Activated B cell treated with CpG ODN at 0.5 μM for 24 hours (primary cell): ENCODE measurements at places on chromosomes 6 and 20.

- H3K4me3 ChIP-seq = no peak overlapping the region
- no peak for DNase-seq
- H3K27ac ChIP-seq = no peak overlapping the region
- H3K4me1 ChIP-seq = no peaks in the 10 kb centered on the region
Observed at GRCh38 chr20:60272790-60273189, 314.6 kb downstream of the CDH26 start.

DNA sequence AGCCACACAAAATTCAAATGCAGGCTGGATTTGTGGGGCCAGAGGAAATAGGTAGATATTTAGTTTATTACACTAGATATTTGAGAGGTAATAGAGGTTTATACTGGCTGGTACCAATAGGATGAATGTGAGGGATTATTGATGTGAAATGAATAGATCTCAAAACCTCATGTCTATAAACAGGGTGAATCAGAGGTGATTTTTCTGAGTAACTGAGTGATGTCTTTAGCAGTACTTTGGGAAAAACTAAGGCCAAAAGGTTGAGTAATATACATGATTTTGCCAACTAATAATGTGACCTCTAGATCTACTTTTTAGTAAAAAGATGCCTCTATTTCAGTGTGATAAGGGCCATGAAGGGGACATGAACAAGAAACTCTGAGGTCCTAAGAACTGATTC, 86.8 kb downstream of the HAO1 start:
- H3K4me3 ChIP-seq = no peak overlapping the region
- H3K27ac ChIP-seq = no peak overlapping the region
- no peak for DNase-seq
- no peaks in the 10 kb centered on the region for H3K36me3 ChIP-seq

GRCh38 chr6:47571488-47571887, 93.9 kb downstream of the CD2AP start:
- no peak for DNase-seq
- H3K27me3 ChIP-seq = no peaks in the 10 kb centered on the region
- H3K4me1 ChIP-seq = no peaks in the 10 kb centered on the region
- H3K36me3 ChIP-seq = peaks cover 20% of the 10 kb centered on the region
- H3K27ac ChIP-seq = no peak overlapping the region
- no peak overlapping the region for H3K4me3 ChIP-seq

GRCh38 chr6:63553208-63553607, 19.1 kb upstream of the LOC128125822 start:
- peaks cover 9% of the 10 kb centered on the region for H3K27me3 ChIP-seq
- no peak for DNase-seq
- H3K4me1 ChIP-seq = no peaks in the 10 kb centered on the region

GRCh38 chr6:25233226-25233625, 45.9 kb upstream of the CARMIL1 start:
- H3K4me1 ChIP-seq = no peaks in the 10 kb centered on the region
- no peaks in the 10 kb centered on the region for H3K36me3 ChIP-seq
- H3K27ac ChIP-seq = no peak overlapping the region
- DNase-seq = no peak
- no peak overlapping the region for H3K4me3 ChIP-seq

GRCh38 chr6:5457983-5458683, 196.8 kb downstream of the FARS2 start:
- no peaks in the 10 kb centered on the region for H3K27me3 ChIP-seq
- DNase-seq = no peak
- H3K4me1 ChIP-seq = peaks cover 19% of the 10 kb centered on the region
- H3K27ac ChIP-seq = no peak overlapping the region
- peaks cover 18% of the 10 kb centered on the region for H3K36me3 ChIP-seq
- no peak overlapping the region for H3K4me3 ChIP-seq
